Testis (tissue), 5 donors: ENCODE measurements at places on chromosomes 3 and 15. TPM values are rescaled to one million over a fixed set of nuclear protein-coding genes. Genes with fewer than 3 reads are reported as not detected.

DNA sequence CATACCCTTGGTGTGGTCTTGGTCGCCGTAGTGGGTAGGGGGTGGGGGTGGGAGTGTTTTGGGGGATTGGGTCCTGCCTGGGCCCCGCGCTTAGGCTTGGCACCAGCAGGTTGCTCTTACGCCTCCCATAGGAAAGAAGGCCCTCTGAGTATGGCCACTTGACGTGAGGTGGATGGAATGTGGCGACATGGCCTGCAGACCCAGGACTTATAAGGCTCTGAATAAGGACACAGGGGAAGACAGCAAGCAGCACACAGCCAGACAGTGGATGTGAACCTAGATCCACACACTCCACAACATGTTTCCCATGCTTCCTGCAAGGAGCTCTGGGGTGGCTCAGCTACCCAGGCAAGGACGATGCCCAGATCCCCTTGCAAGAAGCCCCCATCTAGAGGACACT, 12.4 kb downstream of the RBPMS2 start:
- H3K27me3 ChIP-seq = no peaks in the 10 kb centered on the region
- H3K4me3 ChIP-seq = no peak overlapping the region
- H3K4me1 ChIP-seq = no peaks in the 10 kb centered on the region
- no peaks in the 10 kb centered on the region for H3K36me3 ChIP-seq

- DNase-seq = no peak
- H3K4me3 ChIP-seq = no peak overlapping the region
- H3K27ac ChIP-seq = no peak overlapping the region
- no peaks in the 10 kb centered on the region for H3K27me3 ChIP-seq
Measured at GRCh38 chr15:32901192-32901591, 183.4 kb downstream of the GREM1 start.

- no peaks in the 10 kb centered on the region for H3K27me3 ChIP-seq
- no peaks in the 10 kb centered on the region for H3K4me1 ChIP-seq
- no peak overlapping the region for H3K27ac ChIP-seq
- DNase-seq = no peak
- H3K36me3 ChIP-seq = no peaks in the 10 kb centered on the region
Measured at GRCh38 chr15:86725628-86726027, 646.0 kb downstream of the AGBL1 start.

DNA sequence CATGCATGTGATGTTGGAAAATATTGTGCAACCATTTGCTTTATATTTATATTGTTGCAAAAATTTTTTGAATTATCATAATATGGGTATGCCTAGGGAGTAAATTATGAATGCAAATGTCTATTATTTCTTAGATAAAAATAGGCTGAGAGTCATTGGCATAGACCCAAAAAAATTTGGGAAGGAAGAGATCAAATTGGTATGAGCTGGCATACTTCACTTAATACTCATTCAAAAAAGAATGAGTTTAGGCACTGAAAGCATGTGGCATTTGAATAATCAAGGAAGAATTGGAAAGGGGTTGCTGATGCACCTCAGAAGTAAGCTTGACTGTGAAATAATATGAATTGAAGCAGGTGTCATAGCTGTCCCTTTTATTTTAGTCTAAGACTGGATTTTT, 764.0 kb upstream of the DPPA4 start:
- no peak overlapping the region for H3K4me3 ChIP-seq
- no peak overlapping the region for H3K27ac ChIP-seq
- no peaks in the 10 kb centered on the region for H3K27me3 ChIP-seq
- H3K36me3 ChIP-seq = no peaks in the 10 kb centered on the region

DNA sequence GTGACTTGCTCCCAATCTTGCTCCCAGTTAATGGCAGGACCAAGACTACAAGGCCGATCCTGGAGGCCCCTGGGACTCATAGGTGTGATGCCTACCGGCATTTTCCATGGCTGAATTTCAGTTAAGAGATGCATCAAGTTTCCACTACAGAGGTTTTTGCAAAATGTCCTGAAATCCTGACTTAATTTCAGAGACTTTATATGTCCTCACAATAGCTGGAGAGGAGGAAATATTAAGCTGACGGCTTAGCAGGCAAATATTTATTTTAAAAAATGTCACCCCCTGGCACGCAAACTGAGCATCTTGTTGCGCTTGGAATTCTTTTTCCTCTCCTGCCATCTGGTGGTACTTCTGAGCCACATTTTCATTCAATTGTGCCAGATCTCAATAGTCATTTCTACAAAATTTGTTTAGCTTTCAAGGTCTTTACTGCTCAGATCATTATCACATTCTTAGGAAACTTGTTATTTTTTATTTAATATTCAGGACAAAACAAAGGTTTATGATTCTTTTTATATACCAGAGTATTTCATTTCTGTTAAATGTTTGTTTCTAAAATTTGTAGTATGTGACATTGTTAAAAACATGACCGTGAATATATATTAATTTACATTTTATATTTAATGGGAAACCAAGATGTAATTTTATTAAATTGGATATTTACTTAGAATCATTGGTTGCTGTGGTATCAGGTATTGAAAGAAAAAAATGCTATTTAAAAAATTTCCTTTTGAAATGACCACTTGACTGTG, 189.2 kb upstream of the THRB start:
- H3K27me3 ChIP-seq = no peaks in the 10 kb centered on the region
- no peak for DNase-seq
- no peaks in the 10 kb centered on the region for H3K36me3 ChIP-seq
- H3K4me1 ChIP-seq = no peaks in the 10 kb centered on the region

- H3K27me3 ChIP-seq = no peaks in the 10 kb centered on the region
- no peak overlapping the region for H3K27ac ChIP-seq
- H3K4me3 ChIP-seq = no peak overlapping the region
- DNase-seq = no peak
Measured at GRCh38 chr3:16189201-16189600, 14.7 kb downstream of the GALNT15 start.

- H3K36me3 ChIP-seq = no peaks in the 10 kb centered on the region
- no peak for DNase-seq
- H3K27me3 ChIP-seq = no peaks in the 10 kb centered on the region
- H3K27ac ChIP-seq = no peak overlapping the region
Measured at GRCh38 chr3:13276438-13277195, 143.5 kb downstream of the NUP210 start.

DNA sequence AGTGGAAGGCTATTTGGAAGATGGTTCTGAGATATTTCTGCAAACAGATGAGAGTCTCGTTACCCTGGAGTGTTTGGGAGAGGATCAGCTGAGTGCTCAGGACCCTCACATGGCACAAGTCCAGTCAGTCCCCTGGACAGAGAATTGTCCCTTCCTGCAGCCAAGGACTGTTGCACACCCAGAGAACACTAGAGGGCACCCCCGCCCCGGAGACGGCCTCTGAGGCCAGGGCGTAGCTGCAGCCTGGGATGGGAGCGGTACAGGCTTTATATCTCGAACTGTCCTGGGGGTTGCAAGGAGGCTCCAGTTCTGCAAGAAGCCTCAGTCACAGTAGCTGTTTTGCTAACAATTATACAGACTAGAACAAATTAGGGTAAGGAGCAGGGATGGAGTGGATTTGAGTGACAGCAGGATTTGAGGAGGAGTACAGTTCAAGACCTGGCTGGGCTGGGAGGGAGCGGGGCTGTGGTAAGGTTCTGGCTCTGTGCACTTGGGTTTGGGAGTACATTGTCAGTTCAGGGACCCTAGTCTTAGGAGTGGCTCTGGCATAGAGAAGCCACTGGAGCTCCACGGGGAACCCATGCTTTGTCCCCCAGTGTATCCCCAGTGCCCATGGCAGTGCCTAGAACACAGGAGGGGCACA, 67.6 kb upstream of the HACD2 start:
- peak; percentile 88 for DNase-seq
- H3K27ac ChIP-seq = peak overlapping the region; percentile 79
- no peaks in the 10 kb centered on the region for H3K27me3 ChIP-seq
- no peak overlapping the region for H3K4me3 ChIP-seq

DNA sequence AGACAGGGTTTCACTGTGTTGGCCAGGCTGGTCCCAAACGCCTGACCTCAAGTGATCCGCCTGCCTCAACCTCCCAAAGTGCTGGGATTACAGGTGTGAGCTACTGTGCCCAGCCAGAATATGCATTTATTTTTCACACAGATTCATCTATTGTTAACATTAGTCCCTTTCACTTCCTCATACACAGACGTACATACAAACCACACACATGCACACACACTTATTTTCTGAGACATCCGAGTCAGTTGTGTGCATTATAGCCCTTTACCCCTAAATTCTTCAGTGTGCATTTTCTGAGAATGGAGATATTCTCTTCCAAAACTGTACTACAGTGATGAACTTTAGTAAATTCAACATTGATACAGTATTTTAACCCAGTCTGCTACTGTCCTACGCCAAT, 15.0 kb upstream of the MEX3B start:
- no peaks in the 10 kb centered on the region for H3K4me1 ChIP-seq
- no peaks in the 10 kb centered on the region for H3K27me3 ChIP-seq
- no peaks in the 10 kb centered on the region for H3K36me3 ChIP-seq
- no peak overlapping the region for H3K27ac ChIP-seq
- no peak for DNase-seq
- no peak overlapping the region for H3K4me3 ChIP-seq

- H3K27me3 ChIP-seq = no peaks in the 10 kb centered on the region
- DNase-seq = no peak
- peaks cover 5% of the 10 kb centered on the region for H3K4me1 ChIP-seq
- no peak overlapping the region for H3K27ac ChIP-seq
- no peak overlapping the region for H3K4me3 ChIP-seq
Measured at GRCh38 chr15:75554717-75555116, 24.4 kb downstream of the PTPN9 start.

DNA sequence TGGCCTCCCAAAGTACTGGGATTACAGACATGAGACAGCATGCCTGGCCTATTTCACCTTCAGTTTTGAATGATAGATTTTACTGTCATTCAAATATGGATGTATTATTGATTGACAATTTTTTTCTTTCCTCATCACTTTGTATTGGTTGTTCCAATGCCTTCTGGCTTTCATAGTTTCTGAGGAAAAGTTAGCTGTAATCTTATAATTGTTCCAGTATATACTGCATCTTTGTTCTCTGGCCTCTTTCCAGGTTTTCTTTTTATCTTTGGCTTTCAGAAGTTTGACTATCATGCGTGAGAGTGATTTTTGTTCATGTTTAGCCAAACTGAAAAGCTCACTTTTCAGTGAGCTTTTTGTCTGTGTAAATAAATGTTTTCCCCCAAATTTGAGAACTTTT, 157.1 kb downstream of the RSRC1 start:
- H3K4me1 ChIP-seq = no peaks in the 10 kb centered on the region
- H3K36me3 ChIP-seq = no peaks in the 10 kb centered on the region
- H3K27ac ChIP-seq = no peak overlapping the region
- DNase-seq = no peak
- H3K4me3 ChIP-seq = no peak overlapping the region

DNA sequence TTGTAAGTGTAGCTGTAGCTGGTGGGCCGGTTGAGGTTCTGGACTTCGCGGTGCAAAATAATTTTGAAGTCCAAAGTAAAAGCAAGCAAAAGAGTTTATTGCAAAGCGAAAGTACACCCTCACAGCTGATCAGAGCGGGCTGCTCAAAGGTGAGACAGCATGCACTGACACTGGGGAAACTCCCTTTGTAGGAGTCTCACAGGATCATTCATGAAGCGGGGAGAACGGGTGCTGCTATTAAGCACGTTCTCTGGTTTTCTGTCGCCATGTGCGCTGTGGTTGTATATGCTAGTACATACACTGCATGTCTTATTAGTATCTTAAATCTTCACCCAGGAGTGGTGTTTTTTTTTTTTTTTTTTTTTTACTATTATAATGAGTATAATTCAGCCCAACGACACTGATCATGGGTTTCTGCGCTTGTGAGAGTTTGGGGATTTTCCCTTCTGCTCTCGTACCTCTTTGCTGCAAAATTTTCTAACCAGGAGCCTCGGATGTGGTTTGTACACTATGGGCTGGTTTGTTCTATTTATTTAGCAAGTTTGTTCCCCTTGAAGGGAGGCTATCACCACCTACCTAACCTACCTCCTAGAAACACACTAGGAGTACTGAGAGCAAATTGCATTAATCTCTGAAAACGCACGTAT, 1.4 kb upstream of the AP4E1 start:
- no peaks in the 10 kb centered on the region for H3K36me3 ChIP-seq
- H3K27ac ChIP-seq = peak overlapping the region; percentile 89
- H3K4me3 ChIP-seq = peak overlapping the region; percentile 97
- DNase-seq = no peak

GRCh38 chr3:101725194-101725889, 928 bp downstream of the CEP97 start:
- H3K4me3 ChIP-seq = peak overlapping the region; percentile 70
- DNase-seq = peak; percentile 65
- peak overlapping the region; percentile 83 for H3K27ac ChIP-seq
- H3K4me1 ChIP-seq = peaks cover 3% of the 10 kb centered on the region
- no peaks in the 10 kb centered on the region for H3K36me3 ChIP-seq
- H3K27me3 ChIP-seq = no peaks in the 10 kb centered on the region

ERC2 gene
- 5.9 TPM for total RNA-seq

GRCh38 chr15:45249125-45249780, 2.8 kb upstream of the SLC28A2 start:
- no peak overlapping the region for H3K27ac ChIP-seq
- no peak for DNase-seq
- H3K4me3 ChIP-seq = no peak overlapping the region
- no peaks in the 10 kb centered on the region for H3K27me3 ChIP-seq
- no peaks in the 10 kb centered on the region for H3K36me3 ChIP-seq

DNA sequence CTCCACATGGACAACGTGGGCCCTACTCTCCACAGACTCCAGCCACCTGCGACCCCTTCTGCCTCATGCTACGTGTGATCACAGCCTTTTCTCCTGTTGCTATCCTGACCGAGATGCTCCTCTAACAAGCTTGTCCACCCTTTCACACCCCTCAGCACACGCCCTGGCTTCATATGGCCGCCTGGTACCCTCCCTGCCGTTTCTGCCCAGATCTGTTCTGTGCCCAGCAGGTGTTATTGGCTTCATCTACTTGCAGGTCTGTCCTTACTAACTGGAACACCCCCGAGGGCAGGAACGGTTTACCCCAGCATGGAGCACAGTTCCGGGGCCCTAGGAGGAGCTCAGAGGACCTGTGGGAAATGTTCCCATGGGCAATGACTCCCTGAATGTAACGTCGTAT, 9.9 kb downstream of the CHAC1 start:
- no peak overlapping the region for H3K27ac ChIP-seq
- no peaks in the 10 kb centered on the region for H3K27me3 ChIP-seq
- H3K4me3 ChIP-seq = no peak overlapping the region
- H3K36me3 ChIP-seq = no peaks in the 10 kb centered on the region
- H3K4me1 ChIP-seq = peaks cover 9% of the 10 kb centered on the region

- no peak for DNase-seq
- H3K27ac ChIP-seq = no peak overlapping the region
- H3K27me3 ChIP-seq = no peaks in the 10 kb centered on the region
- no peaks in the 10 kb centered on the region for H3K36me3 ChIP-seq
Measured at GRCh38 chr15:67722030-67722817, 103.1 kb upstream of the SKOR1 start.

CPEB1 gene
- total RNA-seq = 89.1 TPM

DNA sequence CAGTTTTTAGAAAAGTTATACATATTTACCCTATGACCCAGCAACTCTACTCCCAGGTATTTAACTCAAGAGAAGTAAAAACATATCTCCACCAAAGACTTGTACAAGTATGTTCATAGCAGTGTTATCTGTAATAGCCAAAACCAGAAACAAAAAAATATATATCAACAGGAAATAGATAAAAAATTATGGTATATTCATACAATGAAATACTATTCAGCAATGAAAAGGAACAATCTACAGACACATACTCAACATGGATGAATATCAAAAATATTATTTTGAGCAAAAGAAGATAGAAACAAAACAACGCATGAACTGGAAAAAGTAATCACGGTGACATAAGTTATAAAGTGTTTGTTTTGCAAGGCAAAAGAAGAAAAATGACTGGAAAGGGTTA, 72.4 kb downstream of the VPS13C start:
- no peak overlapping the region for H3K4me3 ChIP-seq
- H3K36me3 ChIP-seq = no peaks in the 10 kb centered on the region
- no peaks in the 10 kb centered on the region for H3K27me3 ChIP-seq
- no peak for DNase-seq
- no peak overlapping the region for H3K27ac ChIP-seq
- no peaks in the 10 kb centered on the region for H3K4me1 ChIP-seq
